ENCODE measurements at places on chromosomes 6 and 20.

DNA sequence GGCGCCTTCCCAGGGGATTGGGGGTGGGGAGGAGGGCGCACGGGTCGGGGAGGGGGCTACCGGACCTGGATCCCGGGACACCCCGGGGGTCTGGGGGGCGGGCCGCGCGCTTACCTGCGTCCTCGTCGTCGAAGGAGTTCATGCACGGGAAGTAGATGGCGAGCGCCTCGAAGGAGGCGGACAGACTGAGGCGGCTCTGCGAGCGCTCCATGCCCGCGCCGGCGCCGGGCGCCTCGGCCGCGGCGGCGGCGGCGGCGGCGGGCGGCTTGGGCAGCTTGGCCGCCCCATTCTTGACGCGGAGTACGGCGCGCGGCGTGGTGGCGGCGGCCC, 320 bp downstream of the RIMS4 start:
- no peak for DNase-seq

DNA sequence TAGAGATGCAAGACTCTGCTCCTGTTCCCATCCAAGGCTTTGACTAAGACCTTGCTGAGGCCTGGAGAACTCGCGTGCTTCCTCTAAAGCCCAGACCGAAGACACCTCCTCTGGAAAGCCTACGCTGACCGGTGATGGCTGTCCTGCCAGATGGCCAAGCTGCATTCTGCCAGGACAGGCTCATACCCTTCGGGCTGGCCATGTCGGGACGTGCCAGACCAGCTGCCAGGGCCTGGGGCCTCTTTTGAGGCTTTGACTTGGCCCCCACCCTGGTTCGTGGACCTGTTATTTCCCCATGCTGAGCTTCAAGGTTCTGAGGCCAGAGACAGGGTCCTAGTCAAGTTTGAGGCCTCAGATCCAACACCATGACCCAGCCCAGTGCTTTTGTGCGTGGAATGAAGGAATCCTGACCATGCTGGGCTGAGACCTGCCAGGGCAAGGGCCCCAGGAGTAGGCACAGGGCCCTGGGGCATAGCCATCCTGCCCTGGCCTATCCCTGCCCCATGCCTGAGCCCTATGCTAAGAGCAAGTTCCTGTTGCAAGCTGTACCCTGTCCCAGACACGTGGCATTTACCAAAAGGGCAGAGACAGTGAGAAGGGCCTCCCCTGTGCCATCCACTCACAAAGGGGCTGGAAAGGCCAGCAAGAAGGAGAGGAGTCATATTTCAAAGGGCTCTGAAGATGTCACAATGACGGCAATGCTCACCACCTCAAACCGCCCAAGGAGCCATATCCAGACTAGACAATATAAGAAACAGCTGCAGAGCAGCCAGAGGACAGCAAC, 42.8 kb downstream of the MRPL14 start:
- DNase-seq: peak; percentile 71

DNA sequence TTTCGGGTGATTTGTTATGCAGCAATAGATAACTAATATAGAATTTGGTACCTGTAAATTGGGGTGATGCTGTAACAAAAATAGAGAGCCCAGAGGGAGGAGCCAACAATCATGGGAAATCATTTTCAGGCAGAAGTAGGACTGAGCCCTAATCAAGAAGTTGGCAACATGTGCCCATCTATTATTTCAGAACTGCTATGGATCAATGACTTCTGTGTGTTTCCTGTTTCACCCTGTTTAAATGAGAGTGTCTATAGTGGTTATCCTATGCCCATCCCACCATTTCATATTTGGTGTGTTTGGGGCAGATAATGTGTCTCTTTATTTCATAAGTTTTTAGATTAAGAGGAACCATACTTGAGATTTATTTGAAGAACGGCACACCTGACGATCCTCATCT, 330.8 kb upstream of the CITED2 start:
- DNase-seq: no peak

DNA sequence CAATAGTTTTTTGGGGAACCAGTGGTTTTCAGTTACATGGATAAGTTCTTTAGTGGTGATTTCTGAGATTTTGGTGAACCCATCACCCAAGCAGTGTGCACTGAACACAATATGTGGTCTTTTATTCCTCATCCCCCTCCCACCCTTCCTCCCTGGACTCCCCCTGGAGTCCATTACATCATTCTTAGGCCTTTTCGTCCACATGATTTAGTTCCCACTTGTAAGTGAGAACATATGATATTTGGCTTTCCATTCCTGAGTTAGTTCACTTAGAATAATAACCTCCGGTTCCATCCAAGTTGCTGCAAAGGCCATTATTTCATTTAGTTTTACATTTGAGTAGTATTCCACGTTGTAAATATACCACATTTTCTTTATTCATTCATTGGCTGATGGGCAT, 28.3 kb downstream of the RPP40 start:
- no peak for DNase-seq

DNA sequence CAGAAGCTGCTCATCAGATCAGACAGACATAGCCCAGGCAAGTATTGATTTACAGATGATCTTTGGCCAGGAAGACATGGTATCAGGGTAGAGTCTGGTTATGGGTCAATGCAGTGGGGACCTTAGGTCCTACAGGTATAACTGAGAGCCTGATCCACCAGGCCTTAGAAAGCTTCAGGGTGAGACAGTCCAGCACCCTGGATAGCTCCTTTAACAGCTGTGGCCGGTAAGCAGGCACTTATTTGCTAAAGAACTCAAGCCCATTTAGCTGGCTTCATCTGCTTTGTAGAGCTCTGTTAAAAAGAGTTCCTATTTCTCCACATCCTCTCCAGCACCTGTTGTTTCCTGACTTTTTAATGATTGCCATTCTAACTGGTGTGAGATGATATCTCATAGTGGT, 39.6 kb downstream of the ESR1 start:
- peak; percentile 6 for DNase-seq

- no peak for DNase-seq
Measured at GRCh38 chr20:33889312-33889711, 78.2 kb downstream of the CHMP4B start.

GRCh38 chr20:63172726-63173125, 43.2 kb downstream of the YTHDF1 start:
- DNase-seq: no peak

GRCh38 chr6:34390531-34391472, 1.7 kb downstream of the NUDT3 start:
- DNase-seq: peak; percentile 78

GRCh38 chr20:63441136-63442099, 31.0 kb downstream of the KCNQ2 start:
- DNase-seq: no peak

DNA sequence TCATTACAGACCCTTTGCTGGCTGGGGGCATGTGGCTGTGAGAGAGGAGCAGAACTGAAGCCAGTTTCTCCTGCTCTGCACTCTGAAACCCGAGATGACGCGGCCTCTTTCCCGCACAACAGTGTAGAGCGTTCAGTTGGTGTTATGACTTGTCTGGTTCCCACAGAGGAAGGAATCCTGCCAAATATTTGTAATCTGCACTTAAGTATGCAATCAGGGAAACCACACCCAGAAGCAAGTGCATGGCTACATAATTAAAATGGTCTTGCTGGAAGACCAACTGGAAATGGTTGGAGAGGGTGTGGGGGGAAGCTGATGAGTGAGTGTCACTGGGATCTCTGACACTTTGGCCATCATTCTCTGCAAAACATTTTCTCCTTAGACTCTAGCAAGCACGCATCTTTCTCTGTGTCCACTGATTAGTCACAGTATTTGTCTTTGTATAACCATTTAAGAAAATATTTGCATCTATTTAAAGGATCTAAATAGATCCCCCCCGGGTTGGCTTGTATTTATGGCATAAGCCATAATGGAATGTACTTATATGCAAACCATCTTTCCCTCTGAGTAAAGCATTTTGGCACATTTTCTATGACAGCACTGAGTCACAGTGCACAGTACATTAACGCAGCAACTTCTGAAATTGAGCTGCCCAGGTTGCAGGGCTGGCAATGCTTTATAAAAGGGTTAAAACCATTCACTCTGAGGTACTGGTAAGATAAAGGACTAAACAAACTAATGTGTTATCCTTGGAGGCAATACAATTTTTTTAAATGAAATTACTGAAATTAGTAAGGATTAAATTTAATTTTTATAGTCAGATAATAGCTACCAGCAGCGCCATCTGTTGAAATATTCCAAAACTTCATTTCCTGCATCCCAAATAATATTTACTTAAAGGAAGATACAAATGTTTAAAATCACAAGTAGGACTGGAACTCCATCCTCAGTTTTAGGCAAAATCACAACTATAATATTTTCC, 76.7 kb downstream of the FOXC1 start:
- DNase-seq: peak; percentile 98

- DNase-seq: no peak
Measured at GRCh38 chr6:10964684-10965083, 77.8 kb downstream of the SYCP2L start.

DNA sequence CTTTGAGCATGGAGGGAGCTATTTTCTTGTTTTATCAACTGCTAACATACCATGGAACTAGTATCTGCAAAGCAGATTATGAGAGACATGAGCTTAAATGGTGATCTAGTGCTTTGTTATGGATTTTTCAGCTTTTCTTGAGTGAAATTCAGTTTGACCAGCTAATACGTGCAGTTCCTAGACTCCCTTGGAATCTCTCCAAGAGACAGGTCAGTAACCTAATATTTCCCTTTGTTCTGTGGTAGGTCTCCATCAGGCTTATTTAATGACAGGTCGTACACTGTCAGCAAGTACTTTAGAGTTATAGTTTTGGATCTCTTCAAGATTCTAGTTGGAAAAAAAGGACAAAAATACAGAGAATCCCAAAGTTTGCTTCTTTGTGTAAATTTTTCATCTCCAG, 43.9 kb downstream of the HDAC2 start:
- no peak for DNase-seq

DNA sequence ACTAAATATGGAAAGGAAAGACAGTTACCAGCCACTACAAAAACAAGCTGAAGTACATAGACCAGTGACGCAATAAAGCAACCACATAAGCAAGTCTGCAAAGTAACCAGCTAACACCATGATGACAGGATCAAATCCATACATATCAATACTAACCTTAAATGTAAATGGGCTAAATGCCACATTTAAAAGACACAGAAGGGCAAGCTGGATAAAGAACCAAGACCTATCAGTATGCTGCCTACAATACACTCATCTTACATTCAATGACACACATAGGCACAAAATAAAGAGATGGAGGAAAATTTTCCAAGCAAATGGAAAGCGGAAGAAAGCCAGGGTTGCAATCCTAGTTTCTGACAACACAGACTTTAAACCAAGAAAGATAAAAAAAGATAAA, 24.1 kb downstream of the HLA-C start:
- no peak for DNase-seq

DNA sequence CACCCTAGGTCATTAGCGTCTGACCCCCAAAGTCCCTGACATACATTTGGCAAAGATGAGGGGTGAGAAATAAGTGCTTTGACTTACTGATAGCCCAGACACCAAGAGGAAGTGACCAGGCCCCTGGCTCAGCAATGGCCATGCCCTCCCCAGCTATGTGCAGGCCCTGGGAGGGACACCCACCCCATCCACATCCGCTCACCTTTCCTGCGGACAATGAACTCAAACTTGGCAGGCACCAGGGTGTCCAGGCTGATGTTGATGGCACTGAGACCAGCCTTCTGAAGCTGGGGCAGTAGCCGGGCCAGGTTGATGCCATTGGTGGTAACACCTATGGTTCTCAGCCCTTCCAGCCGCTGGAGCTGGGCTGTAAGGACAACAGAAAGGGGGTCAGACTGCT, 18.4 kb downstream of the MOCS1 start:
- DNase-seq: no peak

GRCh38 chr6:139597087-139597763, 222.8 kb upstream of the CITED2 start:
- no peak for DNase-seq

- DNase-seq: peak; percentile 17
Measured at GRCh38 chr6:158109748-158110147, 58.3 kb downstream of the SERAC1 start.

DNA sequence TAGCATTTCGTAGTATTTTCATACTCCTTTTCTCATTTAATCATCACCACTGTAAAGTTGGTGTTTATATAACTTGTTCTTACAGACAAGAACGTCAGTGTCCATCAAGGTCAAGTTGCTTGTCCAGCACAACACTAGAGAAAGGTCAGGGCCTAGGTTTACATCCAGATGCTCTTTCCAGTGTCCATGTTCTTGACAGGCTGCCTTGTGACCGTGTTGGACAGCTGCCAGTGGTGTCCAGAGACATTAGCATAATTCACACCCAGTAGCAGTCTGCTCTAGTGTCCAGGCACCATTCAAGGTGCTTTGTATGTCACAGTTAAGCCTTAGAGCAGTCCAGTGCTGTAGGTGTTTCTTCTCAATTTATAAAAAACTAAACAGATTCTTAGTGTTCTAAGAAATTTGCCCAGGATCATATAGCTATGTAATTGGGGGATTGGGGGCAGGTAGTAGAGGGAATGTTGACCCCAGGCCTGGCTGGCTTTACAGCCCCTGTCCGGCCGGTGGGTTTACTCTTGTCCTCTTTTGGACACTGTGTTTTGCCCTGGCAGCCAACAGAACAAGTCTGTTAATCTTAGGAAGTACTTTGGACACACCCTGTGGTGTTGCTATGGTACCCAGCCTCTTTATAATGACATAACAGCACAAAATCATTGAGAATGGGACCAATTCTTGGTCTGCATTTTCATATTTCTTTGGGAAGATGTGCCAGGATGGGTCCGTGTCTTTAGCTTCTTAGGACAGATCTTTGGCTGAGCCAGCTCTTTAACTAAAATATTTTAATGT, 8.0 kb downstream of the STK35 start:
- no peak for DNase-seq

GRCh38 chr6:11083956-11084355, 9.7 kb upstream of the SMIM13 start:
- no peak for DNase-seq

DNA sequence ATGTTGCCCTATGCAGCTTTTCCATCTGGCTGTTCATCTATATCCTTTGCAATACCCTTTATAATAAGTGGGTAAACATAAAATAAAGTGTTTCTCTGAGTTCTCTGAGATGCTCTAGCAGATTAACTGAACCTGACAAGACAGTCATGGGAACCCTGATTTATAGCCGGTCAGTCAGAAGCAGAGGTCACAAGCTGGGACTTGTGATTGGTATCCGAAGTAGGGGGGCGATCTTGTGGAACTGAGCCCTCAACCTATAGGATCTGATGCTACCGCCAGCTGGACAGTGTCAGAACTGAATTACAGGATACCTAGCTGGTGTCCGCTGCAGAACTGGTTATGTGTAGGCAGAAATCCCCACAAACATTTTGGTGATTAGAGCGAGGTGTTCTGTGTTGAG, 39.0 kb downstream of the SLC17A5 start:
- DNase-seq: no peak

DNA sequence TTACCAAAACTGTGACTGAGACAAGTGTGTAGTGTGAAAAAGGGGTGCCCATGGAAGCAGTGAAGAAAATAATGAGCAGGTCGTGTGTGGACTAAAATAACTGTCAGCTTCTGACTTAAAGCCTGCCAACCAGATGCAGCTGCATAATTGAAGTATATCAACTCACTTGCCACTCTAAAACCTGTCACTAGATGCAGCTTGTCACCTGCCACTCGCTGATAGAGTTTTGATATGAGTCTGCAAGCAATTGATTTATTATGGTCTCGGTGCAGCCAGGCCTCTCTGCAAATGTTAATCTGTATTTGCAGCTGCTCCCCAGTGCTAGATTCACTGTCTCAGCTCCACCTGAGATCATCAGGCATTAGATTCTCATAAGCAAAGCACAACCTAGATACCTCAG, 1090.0 kb upstream of the EYS start:
- no peak for DNase-seq

GRCh38 chr20:10665027-10665561, 8.7 kb downstream of the JAG1 start:
- DNase-seq: no peak

GRCh38 chr6:18427296-18427695, 40.1 kb downstream of the RNF144B start:
- DNase-seq: peak; percentile 27

- DNase-seq: no peak
Measured at GRCh38 chr6:161024364-161024920, 32.9 kb downstream of the MAP3K4 start.
